ENCODE measurements at places on chromosomes 7 and 10. TPM values are rescaled to one million over a fixed set of nuclear protein-coding genes. Genes with fewer than 3 reads are reported as not detected.

The ANK3 gene
- total RNA-seq: 80.0 TPM

DNA sequence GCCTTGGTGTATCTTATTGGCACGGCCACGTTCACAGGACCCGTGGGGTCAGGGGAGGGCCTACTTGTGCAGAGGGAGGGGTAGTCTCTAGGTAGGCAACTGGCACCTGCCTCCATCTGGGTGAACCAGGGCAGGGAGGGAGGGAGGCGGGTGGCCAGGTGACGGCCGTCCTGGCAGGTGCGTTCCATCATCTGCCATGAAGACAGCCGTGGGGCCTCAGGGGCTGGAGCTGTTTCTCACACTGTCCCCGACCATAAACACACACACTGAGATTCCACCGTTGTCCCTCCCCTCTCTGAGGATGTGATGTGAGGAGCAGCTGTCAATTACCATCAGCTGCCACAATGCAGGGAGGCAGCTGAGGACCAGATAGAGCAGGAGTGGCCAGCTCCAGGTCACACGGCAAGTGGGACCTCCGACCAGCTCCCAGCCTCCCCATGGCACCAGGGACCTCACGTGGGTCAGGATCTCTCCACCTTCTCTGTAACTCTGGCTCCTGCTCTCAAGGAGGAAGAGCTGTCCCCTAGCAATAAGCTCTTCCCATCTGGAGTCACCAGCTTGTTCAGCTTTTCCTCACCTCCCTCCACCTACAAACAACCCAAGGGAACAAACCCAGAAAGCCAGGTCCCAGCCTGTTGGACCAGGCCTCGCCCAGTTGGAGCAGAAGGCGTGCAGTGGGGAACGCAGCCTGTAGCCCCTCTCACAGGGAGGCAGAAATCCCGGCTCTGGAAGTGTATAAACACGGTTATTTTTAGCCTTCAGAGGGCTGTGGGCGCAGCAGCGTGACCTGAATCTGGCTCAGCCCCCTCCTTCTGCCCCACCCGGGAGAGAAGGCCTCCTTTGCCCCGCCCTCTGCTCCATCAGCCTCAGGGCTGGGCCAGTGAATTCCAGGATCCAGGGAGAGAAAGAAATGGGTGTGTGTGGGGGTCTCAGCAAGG lies 33.1 kb downstream of the ZMIZ1 start:
- no peaks in the 10 kb centered on the region for H3K36me3 ChIP-seq
- no peak for DNase-seq
- no peaks in the 10 kb centered on the region for H3K27me3 ChIP-seq
- no peak overlapping the region for H3K4me3 ChIP-seq
- peaks cover 53% of the 10 kb centered on the region for H3K4me1 ChIP-seq
- no peak overlapping the region for H3K27ac ChIP-seq

The FAM131B gene
- total RNA-seq: 0.61 TPM

The GNAT3 gene
- total RNA-seq: not detected

The SLC18A3 gene
- total RNA-seq: not detected

The CUBN gene
- total RNA-seq: 8.5 TPM
